Muscle of back (tissue), 13 donors: ENCODE measurements at places on chromosomes 1 and 21.

DNA sequence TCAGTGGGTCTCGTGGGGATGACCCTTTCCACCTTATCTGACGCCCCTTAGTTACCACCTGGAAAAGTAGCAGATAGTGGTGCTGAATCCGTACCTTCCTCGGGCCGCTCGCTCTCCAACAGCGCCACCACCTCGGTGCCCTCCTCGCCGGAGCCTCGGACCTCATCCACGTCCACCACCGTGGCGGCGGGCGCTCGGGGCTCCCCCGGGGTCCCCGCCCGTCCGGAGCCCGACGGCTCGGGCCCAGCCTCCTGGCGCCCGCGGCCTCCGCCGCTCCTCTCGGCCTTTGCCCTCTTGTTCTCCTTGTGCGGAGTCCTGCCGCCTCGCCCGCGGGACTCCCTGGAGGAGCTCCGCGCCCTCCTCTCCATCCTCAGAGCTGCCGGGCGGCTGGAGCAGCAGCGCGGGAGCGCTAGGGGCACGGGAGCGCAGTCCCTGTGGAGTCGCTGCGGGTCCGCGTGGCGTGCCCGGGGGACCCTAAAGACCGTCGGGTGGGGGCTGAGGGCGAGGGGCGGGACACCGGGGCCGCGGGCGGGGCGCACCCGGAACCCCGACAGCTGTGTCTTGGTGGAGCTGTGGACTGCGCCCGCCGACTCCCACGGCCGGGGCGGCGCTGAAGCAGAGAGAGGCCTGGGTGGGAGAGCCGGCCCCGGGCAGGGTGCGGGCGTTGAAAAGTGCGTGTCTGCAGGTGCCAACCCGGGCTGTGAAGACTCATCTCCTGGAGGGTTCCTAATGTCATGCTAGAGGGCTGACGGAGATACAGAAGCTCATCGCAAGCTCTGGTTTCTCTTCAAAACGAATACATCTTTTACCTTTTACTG is at the start of gene NPHS2:
Gene NPHS2 (minus strand): TSS at position 452 of the 818 bp plus-strand sequence. CDS start 84 bp downstream, at position 368.
- DNase-seq: no peak

- DNase-seq: no peak
Observed at GRCh38 chr21:24112020-24112419, 1495.3 kb downstream of the MRPL39 start.

DNA sequence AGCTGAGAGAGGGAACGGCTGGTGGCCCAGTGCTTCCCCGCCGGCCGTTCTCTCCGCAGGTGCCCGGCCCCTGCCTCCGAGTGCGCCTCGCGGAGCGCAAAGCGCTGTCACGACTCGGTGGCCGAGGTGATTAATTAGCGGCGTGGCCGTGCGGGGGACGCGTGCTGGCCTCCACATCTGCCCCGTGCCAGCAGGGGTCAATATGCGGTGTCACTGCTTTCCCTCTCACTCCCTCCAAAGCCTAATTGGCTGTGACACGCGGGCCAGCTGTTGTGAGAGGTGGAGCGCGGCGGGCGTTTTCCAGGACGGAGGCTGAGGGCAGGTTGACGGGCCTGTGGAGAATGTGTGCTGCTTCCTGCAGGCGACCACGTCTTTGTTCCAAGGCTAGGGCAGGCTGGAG is 239.0 kb downstream of the LMX1A start:
- DNase-seq: no peak

DNA sequence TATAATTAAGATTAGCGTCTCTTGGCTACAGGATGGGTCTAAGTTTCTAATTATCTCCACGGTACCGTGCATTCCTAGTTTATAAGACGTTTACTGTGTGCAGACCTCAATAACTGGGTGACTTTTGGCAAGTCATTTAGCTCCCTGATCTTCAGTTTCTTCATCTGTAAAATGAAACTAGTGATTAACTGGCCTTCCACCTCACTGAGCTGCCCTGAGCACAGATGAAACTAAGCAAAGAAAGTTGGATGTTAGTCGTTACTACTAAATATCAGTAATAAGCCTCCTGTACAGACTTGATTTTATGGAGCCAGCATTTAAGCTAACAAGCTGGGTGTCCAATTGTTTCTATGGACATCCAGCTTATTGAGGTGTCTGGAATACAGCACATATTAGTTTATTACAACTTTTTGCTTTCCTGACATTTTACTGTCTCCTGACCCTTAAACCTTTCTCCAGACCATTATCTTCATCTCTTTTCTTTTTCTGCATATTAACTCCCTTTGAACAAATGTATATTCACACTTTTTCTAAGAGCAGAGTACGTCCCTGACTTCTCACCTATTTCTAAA is 1.1 kb downstream of the CR2 start:
- DNase-seq: no peak

GRCh38 chr1:113893267-113893666 is 5.9 kb upstream of the BCL2L15 start:
- DNase-seq: no peak

- DNase-seq: no peak
Observed at GRCh38 chr1:155016231-155016831, 13.7 kb downstream of the ZBTB7B start.

DNA sequence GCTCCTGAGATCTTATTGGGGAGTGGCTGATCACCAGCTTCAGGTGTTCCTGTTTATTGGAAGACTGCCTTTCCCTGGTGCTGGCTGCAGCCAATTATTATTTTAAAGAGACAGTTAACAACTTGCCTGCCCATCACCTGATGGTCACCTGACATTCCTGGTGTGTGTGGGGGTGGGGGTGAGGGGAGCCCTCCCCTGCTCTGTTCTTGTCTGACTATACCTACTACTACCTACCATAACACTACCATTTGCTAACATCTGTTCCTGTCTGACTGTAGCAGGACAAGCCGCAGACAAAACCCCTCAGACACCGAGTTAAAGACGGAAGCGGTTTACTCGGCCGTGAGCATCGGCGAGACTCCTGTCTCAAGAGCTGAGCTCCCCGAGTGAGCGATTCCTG is 54.9 kb upstream of the NBPF3 start:
- no peak for DNase-seq

DNA sequence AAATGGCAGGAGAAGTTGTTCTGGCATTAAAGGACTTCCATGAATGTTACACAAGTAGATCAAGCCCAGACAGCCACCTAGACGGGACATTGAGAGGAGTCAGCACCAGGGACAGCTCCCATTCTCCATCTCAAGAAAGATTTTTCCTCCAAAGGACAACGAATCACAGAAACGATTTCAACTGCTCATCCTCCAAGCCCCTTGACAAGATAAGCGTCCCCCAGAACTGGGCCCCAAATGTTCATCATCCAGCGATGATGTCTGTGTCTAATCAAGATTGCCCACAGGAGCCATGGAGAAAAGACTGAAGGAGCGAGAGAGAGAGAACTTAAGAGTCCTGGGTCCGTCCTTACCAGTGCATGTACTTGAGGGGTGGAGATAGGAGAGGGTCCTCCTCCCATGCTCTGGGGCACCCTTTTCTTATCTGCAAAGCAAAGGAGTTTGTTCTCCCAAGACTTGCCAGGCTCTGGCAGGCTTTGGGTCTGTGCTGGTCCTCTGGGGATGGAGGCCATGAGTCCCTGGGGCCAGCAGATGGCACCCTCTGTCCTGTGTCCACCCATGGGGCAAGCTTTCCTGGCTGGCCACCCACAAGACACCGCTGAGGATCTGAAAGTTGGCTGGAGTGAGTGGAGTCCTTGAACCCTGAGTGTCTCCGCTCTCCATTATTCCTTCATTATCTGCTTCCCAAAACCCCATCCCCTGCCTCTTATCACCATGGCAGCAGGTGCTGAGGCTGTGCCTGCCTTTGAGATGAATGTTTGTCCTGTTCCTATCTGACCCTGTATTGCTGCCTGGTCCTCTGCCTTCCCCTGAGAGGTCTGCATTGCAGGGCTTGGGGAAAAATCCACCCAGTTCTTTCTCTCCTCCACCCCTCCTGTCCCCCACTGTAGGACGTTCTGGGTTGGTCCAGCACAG is 164.6 kb downstream of the ACTL8 start:
- DNase-seq: peak; percentile 59

DNA sequence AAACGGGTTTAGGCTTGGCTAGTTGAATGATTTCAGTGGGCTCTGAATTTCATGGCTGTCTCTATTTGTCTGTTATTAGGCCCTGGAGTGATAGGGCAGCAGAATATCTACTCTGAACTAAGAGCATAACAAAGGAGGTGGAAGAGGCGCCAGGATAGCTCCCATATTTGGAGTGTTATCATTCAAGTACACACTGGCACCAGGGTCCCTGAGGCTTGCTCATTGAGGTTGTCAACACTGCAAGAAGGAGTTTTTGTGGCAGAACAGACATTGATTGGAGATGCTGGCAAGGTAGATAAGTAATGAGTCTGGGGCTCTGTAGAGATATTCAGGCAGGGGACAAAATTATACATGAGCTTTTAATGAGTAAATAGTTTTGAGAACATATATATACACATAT is 1748.4 kb downstream of the MRPL39 start:
- no peak for DNase-seq

DNA sequence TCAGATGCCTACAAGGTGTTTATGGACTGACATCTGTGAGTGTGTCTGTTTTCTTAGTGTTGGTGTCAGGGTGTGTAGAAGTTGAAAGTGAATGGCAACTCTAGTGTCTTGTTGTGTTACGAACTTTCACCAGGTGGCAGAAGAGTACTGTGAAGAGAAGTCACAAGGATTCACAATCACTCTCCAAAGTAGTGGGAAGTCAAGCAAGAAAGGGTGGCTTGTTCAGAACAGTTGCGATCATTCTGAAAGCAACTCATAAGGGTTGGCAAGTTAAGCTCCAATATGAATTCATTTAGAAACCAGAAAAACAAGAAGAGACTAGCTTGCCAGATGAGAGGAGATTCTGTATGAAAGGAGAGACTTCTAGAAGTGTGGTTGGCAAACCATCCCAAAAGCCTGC is 86.1 kb downstream of the FASLG start:
- DNase-seq: peak; percentile 42

DNA sequence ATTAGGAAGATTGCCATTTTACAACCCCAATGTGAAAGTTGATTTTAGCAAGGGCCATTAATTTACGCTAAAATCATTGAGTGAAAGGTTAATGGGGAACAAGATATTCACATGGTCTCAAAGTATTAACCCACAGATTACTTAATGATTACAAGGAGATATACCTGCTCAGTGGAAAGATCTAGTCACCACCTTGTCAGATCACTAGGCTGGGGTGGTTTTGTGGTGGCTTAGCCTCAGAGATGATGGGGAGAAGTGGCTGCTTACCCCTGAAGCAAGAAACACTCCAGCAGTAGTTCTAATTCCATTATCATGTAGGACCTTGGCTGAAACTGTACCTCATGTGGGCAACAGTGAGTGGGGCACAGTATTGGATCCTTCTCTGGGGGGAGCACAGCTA is 20.1 kb upstream of the TRIM33 start:
- DNase-seq: no peak

DNA sequence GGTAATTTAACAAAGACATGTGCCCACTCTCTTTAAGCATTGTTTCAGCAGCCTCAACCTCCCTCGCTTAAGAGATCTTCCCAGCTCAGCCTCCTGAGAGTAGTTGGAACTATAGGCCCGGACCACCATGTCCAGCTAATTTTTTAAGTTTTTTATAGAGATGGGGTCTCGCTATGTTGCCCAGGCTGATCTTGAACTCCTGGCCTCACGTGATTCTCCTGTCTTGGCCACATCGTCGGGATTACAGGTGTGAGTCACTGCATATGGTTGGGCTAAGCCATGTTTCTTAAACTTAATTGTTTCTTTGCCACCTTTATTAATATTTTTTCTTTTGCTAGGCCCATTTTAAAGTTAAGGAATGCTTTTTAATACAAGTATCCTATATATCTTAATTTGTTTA is 18.6 kb upstream of the AGPAT3 start:
- no peak for DNase-seq

DNA sequence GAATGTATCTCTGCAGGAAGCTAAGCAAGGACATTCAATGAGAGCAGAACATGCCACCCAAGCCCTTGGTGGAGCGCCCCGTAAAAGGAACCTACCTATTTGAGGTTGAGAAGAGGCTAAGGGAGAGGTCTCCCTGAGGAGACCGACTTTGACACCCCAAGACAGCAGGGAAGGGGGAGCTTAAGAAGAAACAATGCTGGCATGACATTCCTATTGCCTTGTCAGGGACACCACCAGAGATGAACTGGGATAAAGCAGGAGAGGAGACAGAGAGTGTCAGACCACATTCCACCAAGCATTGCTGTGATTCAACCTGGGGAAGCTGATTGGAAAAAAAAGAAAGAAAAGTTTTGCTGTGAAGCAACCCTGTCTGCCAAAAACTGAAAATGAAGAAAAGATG is 13.3 kb upstream of the S100A2 start:
- no peak for DNase-seq

DNA sequence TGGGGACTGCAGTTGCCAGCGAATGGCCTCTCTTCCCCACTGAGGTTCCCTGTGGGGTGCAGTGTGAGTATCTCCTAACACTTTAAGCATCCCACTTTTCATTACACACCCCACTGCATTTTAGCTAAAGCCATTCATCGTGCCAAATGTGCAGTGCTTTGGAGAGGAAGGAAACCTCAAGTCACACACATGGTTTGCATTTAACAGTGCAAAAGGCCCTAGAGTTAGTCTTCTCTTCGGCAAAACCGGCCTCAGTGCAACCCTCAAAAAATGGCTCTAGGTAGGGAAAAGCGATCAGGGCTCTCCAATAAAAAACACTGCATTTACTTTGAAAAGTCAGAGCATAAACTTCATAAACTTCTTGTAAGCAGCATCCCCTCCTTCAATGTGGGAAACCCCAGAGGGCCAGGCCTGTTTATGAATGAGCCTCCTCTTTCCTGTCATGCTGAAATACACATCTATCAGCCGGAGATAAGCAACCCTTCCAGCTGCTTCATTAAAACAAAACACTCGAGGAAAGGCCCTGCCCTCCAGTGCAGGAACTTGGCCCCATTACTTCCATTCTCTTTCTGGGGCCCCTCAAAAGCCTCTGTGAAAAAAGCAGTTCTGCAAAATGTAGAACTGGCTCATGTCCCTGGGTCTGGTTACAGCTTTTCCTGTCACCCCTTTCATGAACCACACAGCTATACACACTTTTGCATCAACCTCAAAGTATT is 184.0 kb downstream of the CDC7 start:
- DNase-seq: peak; percentile 84

GRCh38 chr1:172946814-172947507 is 103.8 kb downstream of the TNFSF18 start:
- no peak for DNase-seq

DNA sequence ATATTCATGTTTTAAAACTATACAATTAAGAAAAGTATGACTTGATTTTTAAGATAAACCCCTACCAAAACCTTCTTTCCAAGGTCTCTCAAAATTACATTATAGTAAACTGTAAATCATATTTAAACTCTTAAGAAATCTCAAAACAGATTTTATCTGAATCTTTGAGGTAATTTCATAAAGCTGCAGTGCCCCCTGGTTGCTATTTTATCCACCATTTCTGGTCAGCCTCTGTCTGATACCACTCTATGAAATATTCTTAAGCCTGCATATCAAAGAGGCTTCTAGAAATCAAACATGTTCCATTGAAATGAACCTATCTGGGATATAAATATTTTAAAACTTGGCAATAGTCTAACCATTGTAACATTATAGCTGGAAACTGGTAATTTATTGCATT is 317.3 kb downstream of the COL11A1 start:
- DNase-seq: peak; percentile 8
